Colonic mucosa (tissue), 4 donors: ENCODE measurements at places on chromosomes 5 and 9. TPM values are rescaled to one million over a fixed set of nuclear protein-coding genes. Genes with fewer than 3 reads are reported as not detected.

DNA sequence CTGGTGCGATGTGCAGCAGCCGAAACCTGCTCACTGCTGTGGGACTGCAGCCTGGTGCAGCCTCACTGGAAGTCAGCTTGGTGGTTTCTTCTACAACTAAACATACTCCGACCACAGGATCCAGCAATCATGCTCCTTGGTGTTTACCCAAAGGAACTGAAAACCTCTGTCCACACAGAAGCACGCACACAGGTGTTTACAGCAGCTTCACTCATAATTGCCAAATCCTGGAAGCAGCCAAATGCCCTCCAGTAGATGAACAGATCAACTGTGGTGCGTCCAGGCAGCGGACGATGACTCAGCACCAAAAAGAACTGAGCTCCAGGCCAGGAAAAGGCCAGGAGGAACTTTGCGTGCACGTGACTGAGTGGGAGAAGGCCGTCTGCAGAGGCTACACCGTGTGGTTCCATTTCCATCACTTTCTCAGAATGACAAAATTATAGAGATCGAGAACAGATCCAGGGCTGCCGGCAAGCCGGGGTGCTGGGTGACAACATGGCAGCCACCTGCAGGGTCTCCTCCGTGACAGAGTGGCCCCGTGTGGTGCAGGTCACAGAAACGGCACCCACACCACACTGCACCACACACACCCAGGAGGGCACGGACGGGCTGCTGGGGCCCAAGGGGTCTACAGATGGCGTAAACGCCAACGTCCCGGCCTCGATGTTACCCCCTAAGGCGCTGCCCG is 23.1 kb upstream of the NSMF start:
- no peak for DNase-seq
- H3K36me3 ChIP-seq: no peaks in the 10 kb centered on the region
- no peak overlapping the region for H3K4me3 ChIP-seq
- no peaks in the 10 kb centered on the region for H3K27me3 ChIP-seq
- no peaks in the 10 kb centered on the region for H3K4me1 ChIP-seq
- H3K27ac ChIP-seq: no peak overlapping the region

DNA sequence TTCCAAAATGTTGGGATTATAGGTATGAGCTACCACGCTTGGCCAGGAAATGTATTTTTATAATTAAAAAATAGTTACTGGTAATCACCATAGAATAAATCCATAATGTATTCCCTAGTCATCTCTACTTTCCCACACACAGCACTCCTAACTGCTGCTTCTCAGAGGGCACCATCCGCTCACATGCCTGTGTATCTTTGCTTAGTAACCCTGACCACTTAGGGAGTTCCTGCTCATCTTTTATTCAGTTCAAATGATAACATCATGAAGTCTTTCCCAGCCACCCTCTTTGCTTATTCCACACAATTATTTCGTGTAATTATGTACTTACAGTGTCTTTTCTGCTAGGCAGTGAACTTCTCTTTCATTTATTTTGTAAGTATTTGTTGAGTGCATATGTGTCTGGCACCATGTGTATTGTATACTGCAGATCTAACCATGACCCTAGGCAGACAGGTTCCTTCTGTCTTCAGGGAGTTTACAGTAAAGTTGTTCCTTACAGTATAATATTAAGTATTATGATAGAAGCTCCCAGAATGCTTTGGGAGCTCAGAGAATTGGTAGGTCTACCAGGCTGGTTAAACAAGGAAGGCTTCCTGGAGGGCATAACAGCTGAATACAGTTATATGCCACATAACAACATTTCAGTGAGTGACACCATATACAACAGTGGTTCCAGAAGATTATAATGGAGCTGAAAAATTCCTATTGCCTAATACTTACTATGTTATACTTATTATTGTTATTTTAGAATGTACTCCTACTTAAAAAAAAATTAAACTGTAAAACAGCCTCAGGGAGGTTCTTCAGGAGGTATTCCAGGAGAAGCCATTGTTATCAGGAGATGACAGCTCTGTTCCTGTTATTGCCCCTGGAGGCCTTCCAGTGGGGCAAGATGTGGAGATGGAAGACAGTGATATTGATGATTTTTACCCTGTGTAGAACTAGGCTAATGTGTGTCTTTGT is 39.2 kb downstream of the DCAF10 start:
- no peaks in the 10 kb centered on the region for H3K4me1 ChIP-seq
- H3K4me3 ChIP-seq: no peak overlapping the region
- no peaks in the 10 kb centered on the region for H3K27me3 ChIP-seq
- H3K27ac ChIP-seq: no peak overlapping the region
- no peak for DNase-seq
- no peaks in the 10 kb centered on the region for H3K36me3 ChIP-seq

DNA sequence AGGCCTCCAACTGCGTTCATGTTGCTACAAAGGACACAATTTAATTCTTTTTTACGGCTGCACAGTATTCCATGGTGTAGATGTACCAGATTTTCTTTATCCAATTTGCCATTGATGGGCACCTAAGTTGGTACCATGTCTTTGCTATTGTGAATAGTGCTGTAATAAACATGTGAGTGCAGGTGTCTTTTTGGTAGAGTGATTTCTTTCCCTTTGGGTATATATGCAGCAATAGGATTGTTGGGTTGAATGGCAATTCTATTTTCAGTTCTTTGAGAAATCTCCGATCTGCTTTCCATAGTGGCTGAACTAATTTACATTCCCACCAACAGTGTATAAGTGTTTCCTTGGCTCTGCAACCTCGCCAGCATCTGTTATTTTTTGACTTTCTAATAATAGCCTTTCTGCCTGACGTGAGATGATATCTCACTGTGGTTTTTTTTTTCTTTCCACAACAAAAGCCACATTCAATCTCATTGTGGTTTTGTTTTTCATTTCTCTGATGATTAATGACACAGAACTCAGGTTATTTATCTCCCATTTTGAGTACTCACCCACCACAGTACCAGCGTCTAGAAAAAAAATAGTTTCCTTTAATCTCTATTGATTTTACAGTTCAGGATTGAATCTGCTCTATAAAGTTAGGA is 21.9 kb downstream of the ARRDC3 start:
- no peak overlapping the region for H3K4me3 ChIP-seq
- H3K27me3 ChIP-seq: no peaks in the 10 kb centered on the region
- H3K4me1 ChIP-seq: no peaks in the 10 kb centered on the region
- no peaks in the 10 kb centered on the region for H3K36me3 ChIP-seq

GRCh38 chr9:13675638-13676000 is 396.1 kb upstream of the MPDZ start:
- H3K4me1 ChIP-seq: no peaks in the 10 kb centered on the region
- no peak for DNase-seq
- no peak overlapping the region for H3K27ac ChIP-seq
- no peak overlapping the region for H3K4me3 ChIP-seq
- H3K36me3 ChIP-seq: no peaks in the 10 kb centered on the region

DNA sequence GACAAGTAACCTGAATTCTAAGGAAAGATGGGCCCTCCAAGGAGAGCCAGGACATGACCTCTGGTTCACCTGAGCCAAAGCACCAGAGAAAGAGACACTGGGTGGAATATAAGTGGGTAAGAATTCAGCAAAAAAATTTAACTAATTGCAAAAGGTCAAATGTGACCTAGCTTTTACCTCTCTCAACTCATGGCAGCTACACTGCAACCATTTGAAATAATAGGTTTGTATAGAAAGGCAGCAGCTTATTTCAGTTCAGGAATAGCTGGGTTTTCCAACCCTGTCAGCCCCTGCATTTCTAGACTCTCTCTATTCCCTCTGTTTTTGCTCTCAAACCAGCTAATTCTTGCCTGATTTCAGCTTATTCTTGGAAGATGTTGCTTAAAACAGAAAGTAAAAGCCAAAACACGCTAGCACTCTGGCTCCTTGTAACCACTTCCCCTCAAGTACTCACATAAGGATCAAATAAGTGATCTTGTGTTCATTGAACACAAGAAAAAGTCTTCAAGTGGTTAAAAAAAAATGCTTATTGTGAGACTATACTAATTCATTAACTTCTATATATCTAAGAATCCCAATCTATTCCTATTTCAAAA is 101.1 kb upstream of the NR4A3 start:
- no peak overlapping the region for H3K27ac ChIP-seq
- H3K4me1 ChIP-seq: no peaks in the 10 kb centered on the region
- no peak overlapping the region for H3K4me3 ChIP-seq
- no peak for DNase-seq

DNA sequence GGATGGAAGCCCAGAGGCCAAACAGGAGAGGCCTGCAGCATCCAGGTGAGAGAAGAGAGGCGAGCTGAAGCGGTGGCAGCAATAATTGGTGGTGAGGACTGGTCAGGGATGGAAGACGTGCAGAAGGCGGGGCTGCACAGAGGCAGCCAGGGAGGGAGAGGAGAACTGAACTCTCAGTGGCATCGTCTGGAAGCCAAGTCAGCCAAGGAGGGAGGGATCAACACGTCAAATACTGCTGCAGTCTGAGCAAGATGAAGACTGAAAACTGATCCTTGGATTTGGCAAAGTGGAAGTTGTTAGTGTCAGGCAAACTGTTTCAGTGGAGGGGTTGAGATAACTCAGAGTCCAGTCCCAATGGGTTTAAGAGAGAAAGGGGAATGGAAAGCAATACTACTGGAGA is 145.4 kb downstream of the CDK5RAP2 start:
- no peaks in the 10 kb centered on the region for H3K27me3 ChIP-seq
- DNase-seq: peak; percentile 27
- no peaks in the 10 kb centered on the region for H3K4me1 ChIP-seq
- H3K4me3 ChIP-seq: no peak overlapping the region

DNA sequence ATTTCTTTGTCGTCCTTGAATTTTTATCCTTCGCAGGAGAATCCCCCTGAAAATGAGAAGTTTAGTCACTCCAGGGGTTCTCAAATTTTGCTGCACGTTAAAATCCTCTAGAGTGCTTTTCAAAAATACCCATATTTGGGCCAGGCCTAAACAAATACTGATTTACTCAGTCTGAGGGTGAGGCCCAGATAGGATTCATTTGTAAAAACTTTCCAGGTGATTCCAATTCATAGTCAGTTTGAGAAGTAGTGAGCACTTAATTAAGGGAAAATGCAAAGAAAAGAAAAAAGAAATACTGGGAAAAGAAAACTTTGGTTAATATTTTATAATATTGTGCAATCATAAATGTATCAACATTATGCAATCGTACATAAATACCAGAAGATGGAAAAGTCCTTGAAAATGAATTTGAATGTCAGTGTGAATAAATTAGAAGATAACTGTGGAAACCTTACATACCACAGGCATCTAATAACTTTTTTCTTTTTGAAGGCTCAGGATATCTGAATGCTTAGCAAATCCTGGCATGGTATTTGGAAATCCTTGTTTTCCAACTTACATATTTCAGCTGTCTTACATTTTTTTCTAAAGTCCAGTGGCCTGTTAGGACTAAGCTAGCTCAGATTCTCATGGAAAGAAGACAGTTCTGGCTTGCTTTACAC is 116.5 kb upstream of the DAPK1 start:
- no peaks in the 10 kb centered on the region for H3K4me1 ChIP-seq
- no peaks in the 10 kb centered on the region for H3K36me3 ChIP-seq
- DNase-seq: no peak
- H3K4me3 ChIP-seq: no peak overlapping the region
- H3K27me3 ChIP-seq: no peaks in the 10 kb centered on the region

GRCh38 chr5:125137535-125137934 is 391.1 kb upstream of the ZNF608 start:
- H3K27ac ChIP-seq: no peak overlapping the region
- no peaks in the 10 kb centered on the region for H3K27me3 ChIP-seq
- no peak for DNase-seq

GRCh38 chr5:137734331-137734730 is 1.6 kb downstream of the KLHL3 start:
- no peak overlapping the region for H3K4me3 ChIP-seq
- no peak overlapping the region for H3K27ac ChIP-seq
- no peaks in the 10 kb centered on the region for H3K4me1 ChIP-seq
- H3K36me3 ChIP-seq: no peaks in the 10 kb centered on the region
- no peak for DNase-seq
- H3K27me3 ChIP-seq: no peaks in the 10 kb centered on the region

GRCh38 chr5:151064916-151065499 is 15.8 kb downstream of the TNIP1 start:
- H3K27ac ChIP-seq: no peak overlapping the region
- H3K4me1 ChIP-seq: peaks cover 22% of the 10 kb centered on the region
- no peaks in the 10 kb centered on the region for H3K27me3 ChIP-seq

GRCh38 chr5:151458314-151458713 is 10.9 kb downstream of the SLC36A1 start:
- H3K36me3 ChIP-seq: no peaks in the 10 kb centered on the region
- DNase-seq: no peak
- no peak overlapping the region for H3K27ac ChIP-seq
- H3K4me1 ChIP-seq: peaks cover 12% of the 10 kb centered on the region

GRCh38 chr9:108019821-108020220 is 530.3 kb upstream of the KLF4 start:
- no peaks in the 10 kb centered on the region for H3K27me3 ChIP-seq
- no peaks in the 10 kb centered on the region for H3K36me3 ChIP-seq
- no peaks in the 10 kb centered on the region for H3K4me1 ChIP-seq

DNA sequence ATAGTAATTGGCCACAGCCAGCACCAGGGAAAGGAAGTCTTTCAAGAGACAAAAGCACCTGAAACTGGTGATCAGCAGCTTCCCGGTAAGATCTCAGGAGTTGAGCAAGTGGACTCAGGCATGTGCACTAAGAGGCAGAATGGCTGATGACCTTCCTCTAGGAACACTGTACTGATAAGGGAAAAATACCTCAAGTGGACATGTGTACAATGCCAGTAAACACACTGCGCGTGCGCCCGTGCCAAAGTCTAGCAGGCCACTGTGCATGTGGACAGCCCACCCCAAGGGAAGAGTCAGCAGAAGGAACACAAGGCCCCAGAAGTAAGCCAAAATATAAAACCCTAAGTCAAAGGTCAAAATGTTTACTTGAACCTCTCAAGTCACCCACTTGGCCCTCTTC is 423.0 kb downstream of the TUSC1 start:
- no peaks in the 10 kb centered on the region for H3K27me3 ChIP-seq
- no peaks in the 10 kb centered on the region for H3K36me3 ChIP-seq
- H3K4me3 ChIP-seq: no peak overlapping the region

GRCh38 chr5:84260140-84260539 is 124.5 kb downstream of the EDIL3 start:
- H3K27me3 ChIP-seq: no peaks in the 10 kb centered on the region
- DNase-seq: no peak
- H3K4me1 ChIP-seq: no peaks in the 10 kb centered on the region

GRCh38 chr5:17235731-17236330 is 18.4 kb downstream of the BASP1 start:
- H3K36me3 ChIP-seq: no peaks in the 10 kb centered on the region
- H3K27me3 ChIP-seq: no peaks in the 10 kb centered on the region
- H3K4me3 ChIP-seq: no peak overlapping the region
- no peak overlapping the region for H3K27ac ChIP-seq
- no peak for DNase-seq
- no peaks in the 10 kb centered on the region for H3K4me1 ChIP-seq

- H3K27me3 ChIP-seq: no peaks in the 10 kb centered on the region
- no peak for DNase-seq
- H3K4me1 ChIP-seq: no peaks in the 10 kb centered on the region
- H3K27ac ChIP-seq: peak overlapping the region; percentile 8
- H3K4me3 ChIP-seq: no peak overlapping the region
- H3K36me3 ChIP-seq: no peaks in the 10 kb centered on the region
Measured at GRCh38 chr5:160023007-160023907, 14.3 kb downstream of the TTC1 start.

- H3K36me3 ChIP-seq: no peaks in the 10 kb centered on the region
- no peak overlapping the region for H3K27ac ChIP-seq
- no peak for DNase-seq
- no peaks in the 10 kb centered on the region for H3K27me3 ChIP-seq
Measured at GRCh38 chr9:133014696-133015095, 16.1 kb upstream of the GTF3C5 start.

Gene CAST
- 490 TPM for total RNA-seq

Gene IRX1
- not detected for total RNA-seq

Gene C1QTNF3
- 2.7 TPM for total RNA-seq

Gene GPR21
- total RNA-seq: 1.2 TPM

Gene JADE2
- total RNA-seq: 33.3 TPM

Gene FEM1C
- total RNA-seq: 20.2 TPM

Gene FSTL4
- total RNA-seq: 0.89 TPM

Gene JAKMIP2
- total RNA-seq: 0.17 TPM

Gene SHOC1
- not detected for total RNA-seq

Gene DNM1
- total RNA-seq: 2.5 TPM

Gene PRKAA1
- 77.4 TPM for total RNA-seq
